ENCODE measurements at places on chromosomes 6 and 20.

DNA sequence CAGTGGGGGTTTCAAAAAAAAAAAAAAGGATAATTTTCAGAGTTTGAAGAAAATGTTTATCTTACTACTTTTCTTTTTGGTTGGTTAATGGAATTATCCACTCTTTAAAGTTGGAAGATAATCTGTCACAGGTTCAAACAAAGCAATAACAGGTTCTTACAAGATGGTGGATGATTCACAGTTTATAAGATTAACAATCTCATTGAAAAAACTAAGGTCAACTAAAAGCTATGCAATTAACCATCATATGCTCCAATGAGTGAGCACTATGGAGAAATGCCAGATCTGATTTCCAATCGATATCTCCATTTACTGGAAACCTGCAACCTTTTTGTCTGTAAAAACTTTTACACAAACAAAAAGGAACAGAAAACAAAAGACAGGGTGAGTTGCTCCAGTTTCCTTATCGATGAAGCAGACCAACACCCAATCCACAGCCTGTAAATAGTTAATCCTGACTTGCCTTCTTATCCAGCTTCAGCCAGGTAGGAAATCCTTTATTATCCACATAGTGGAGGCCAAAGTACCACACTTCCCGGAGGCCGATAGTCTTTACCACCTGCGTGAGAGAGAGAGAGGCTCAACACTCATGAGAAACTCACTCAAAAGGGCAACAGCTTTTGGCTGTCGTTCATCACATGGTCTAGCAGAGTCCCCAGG, 32.4 kb downstream of the EZR start:
- DNase-seq, result no peak

- DNase-seq, result no peak
Measured at GRCh38 chr6:127103482-127103881, 15.0 kb upstream of the RSPO3 start.

- no peak for DNase-seq
Measured at GRCh38 chr20:38299963-38300362, 4.0 kb upstream of the BPI start.

DNA sequence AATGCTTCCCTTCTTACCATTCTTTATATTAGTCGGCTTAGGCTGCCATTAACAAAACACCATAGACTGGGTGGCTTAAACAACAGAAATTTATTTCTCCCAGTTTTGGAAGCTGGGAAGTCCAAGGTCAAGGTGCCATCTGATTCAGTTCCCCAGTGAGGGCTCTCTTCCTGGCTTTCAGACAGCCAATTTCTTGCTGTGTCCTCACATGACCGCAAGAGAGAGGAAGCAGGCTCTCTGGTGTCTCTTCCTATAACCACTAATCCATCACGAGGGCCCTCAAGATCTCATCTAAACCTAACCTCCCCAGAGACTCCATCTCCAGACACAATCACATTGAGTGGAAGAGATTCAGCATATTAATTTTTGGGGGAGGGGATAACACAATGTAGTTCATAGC, 193.0 kb upstream of the SGK1 start:
- DNase-seq, result no peak

DNA sequence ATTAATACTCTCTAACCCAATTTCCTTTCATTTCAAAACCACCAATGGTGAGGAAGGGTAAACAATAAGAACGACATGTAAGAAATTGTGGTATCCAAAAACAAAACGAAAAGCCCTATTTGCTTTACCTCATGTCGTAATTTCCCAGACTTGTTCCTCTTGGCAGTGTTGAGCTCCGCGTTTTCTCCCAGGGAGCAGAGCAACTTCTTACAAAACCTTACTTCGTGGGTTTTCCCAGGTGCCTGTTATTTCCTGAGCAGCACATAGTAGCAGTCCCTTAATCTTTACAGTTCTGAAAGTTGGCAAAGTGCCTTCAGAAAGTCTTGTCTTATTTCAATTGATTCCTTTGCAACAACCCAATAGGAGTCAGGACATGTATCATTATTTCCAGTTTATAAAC, 207.9 kb upstream of the MARCKS start:
- DNase-seq, result no peak

GRCh38 chr6:104680539-104680938, 179.2 kb downstream of the HACE1 start:
- no peak for DNase-seq

- no peak for DNase-seq
Measured at GRCh38 chr6:134467620-134468019, 149.7 kb upstream of the SGK1 start.

DNA sequence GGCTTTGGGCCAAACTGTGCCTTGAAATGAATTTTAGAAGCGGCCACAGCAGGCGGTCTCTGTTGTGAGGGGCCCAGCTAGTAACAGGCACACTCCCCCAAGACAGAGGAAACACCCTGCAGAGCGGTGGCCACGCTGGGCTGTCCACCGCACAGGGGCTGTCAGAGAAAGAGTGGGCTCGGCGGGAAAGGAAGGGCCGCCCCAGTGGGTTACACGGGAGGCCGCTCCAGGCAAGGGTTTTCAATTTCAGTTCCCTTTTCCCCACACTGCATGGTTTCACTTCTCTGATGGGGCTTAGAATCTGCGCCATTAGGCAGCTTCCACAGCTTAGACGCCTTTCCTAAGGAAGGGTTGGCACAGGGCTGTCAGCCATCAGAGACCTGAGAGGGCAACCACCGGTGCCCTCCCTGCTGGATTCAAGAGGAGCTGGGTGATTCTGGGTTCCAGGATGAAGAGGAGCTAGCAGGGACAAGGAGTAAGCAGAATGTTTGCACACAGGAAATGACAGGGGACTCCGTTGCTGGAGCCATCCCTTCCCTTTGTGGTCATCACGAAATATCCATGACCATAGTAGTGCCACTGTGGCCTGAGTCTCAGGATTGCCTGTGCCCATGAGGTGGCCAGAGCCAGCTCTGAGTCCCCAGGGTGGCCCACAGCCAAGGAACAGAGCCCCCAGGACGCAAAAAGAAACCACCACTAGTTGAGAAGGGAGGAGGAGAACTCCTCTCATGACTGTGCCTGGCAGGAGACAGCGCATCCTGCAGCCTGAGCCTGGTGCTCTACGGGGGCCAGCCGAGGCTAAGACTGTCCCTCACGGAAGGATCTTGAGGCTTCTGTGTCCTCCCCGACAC, 282.7 kb downstream of the NRN1 start:
- no peak for DNase-seq

DNA sequence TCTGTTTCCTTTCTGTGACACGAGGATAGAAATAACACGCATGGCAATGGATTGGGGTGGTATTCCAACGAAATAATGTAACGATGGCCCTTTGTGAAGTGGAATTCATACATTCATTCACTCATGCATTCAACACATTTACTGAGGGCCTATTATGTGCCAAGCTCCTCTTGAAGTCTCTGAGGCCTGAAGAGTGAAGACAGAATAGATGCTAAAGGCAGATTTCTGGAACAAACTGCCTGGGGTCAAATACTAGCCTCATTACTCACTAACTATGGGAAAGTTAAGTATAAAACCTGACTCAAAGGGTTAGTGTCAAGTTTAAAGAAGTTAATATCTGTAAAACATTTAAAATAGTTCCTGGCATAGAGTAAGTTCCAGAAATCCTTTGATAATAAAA, 279.6 kb upstream of the SULF2 start:
- no peak for DNase-seq

DNA sequence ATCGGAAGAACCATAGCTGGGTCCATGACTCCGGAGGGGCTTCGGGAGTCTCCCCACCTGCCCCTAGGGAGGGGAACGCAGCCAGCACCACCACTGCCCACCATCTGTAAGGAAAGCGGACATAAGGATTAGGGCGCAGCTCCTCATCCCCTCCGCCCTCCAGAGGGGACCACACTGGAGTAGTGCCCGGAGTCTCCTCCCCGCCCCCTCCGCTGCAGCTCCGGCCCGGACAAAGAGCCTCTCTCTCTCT, 628 bp downstream of the SLC35B2 start:
- DNase-seq, result no peak

- DNase-seq, result no peak
Measured at GRCh38 chr6:164152611-164153010, 738.1 kb downstream of the QKI start.

- no peak for DNase-seq
Measured at GRCh38 chr6:3165631-3166534, 8.5 kb upstream of the TUBB2A start.

GRCh38 chr6:123962508-123962907, 158.8 kb downstream of the NKAIN2 start:
- DNase-seq, result no peak

GRCh38 chr6:53922539-53922981, 127.8 kb downstream of the LRRC1 start:
- peak; percentile 87 for DNase-seq

- peak; percentile 75 for DNase-seq
Measured at GRCh38 chr6:35173427-35174087, 32.4 kb upstream of the TCP11 start.

DNA sequence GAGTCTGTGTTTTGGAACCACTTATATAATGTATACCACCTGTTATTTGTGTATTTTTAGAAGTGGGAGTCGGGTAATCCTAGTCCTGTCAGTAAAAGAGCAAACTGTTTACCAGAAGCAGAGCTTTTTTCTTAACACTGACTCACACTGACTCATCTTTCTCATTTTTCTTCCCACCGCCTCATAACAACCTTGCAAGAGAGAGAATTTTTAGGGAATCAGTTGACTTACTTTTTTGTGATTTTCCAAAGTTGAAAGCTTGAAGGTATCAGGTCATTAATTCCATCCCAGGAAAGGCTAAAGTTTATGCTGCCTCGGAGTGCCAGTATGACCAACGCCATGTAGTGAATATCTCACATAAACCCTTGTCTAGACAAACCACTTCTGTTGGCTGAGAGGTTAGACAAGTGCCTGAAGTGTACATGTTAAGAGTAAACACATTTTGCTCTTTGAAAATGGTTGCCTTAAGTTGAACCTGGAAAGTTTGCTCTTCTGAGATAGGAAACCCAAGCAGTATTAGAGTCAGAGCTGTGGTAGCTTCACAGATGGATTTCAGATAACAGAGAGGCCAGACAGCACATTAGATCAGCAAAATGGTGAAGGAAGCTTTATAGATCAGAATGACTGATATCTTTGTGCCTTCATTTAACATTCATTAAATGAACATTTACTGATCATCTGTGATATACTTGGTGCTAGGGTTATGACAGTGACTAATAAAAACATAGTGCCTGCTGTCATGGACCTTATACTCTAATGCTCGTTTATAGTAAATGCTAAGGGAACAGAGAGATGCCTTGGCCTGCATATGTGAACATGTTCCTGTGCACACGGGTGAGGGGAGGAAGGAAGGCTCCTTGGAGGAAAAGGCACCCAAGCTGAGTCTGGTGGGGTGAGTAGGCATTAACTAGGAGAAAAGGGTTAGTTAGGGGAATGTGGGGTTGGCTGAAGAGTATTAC, 29.1 kb upstream of the PKIG start:
- no peak for DNase-seq

DNA sequence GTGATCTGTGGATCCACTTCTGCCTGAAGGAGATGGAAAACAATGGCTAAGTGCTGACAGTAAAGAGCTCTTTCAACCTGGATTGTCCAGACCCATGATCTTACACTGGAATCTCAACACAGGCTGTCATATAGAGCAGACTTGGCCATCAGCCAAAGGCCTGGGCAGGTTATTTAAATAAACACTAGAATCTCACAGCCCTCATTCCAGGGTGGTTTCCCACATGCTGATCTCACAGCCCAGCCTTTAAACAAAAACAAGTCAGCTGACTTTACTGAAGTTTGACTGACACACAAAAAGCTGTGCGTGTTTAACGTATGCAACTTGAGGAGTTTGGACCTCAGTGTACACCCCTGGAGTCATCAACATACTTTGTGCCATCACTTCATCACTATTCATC, 28.4 kb downstream of the SYNDIG1 start:
- DNase-seq, result peak; percentile 11

DNA sequence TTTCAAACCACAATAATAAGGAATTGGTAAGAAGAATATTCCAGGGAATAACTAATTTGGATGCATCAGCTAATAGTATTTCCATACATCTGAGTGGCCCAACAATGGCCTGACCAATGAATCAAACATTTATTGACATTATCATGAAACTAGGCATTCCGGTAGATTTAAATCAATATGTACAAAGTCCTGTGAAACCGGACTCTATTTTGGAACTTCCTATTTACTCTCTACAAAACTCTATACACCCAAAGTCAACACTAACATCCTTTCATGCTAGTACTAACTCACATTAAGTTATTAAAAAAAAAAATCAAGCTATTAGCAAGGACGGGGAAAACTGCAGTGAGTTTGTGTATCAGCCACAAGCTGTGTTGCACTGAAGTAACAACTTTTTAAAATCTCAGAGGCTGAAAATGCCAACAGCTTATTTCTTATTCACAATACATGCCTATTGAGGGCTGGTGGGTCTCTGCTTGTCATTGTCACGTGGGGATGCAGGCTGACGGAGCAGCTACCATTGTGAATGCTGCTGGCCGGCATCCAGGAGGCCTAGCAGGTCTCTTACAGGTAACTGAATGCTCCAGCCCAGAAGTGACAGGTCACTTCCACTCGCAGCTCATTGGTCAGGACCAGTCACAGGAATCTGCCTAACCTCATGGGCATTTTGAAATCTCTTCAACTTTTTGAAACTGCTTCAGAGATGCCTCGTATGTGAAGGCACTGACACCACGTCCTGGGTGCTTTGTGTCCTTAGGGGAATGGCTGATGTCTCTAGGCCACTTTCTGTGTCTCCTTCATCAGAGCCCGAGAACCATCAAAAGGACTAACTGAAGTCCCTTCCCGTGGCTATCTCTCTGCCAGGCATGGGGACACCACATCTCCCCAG, 76.3 kb downstream of the SLC22A23 start:
- no peak for DNase-seq

DNA sequence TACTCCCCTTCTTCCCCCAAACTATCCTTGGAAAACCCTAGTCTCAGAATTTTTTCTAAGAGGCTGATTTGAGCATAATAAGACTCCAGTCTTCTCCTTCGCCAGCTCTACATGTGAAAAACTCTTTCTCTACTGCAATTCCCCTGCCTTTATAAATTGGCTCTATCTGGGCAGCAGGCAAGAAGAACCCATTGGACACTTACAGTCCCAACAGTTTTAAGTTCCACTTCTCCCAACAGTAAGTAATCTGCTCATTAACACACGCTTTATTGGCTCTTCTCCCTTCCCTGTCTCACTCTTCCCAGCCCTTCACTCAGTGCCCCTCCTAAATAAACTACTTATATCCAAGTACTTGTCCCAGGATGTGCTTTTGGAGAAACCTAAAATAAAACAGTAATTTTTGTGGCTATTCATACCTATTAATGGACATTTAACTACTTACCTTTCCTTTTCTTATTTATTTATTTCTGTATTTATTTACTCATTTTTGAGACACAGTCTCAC, 11.1 kb upstream of the DDR1 start:
- no peak for DNase-seq

GRCh38 chr20:40427026-40427425, 262.0 kb downstream of the MAFB start:
- DNase-seq, result no peak

- DNase-seq, result no peak
Measured at GRCh38 chr6:79872303-79872702, 75.0 kb downstream of the ELOVL4 start.

GRCh38 chr6:47669684-47670513, 28.5 kb upstream of the ADGRF4 start:
- no peak for DNase-seq

All from SJSA1 (cell line).